CD4-positive, alpha-beta T cell (primary cell): ENCODE measurements at places on chromosomes 16 and 17.

GRCh38 chr17:65436871-65437270 is 124.6 kb downstream of the AXIN2 start:
- DNase-seq = no peak

- no peak for DNase-seq
Observed at GRCh38 chr17:29070781-29071180, 27.8 kb downstream of the PIPOX start.

GRCh38 chr17:28864991-28865849 is 10.4 kb downstream of the ERAL1 start:
- DNase-seq = no peak

GRCh38 chr17:607361-608147 is 107.1 kb downstream of the VPS53 start:
- DNase-seq = no peak
